Activated naive CD8-positive, alpha-beta T cell treated with anti-CD3 and anti-CD28 coated beads for 36 hours (primary cell): ENCODE measurements at places on chromosomes 6 and 20.

GRCh38 chr6:133992992-133993680 lies 40.1 kb downstream of the TBPL1 start:
- no peak for DNase-seq

DNA sequence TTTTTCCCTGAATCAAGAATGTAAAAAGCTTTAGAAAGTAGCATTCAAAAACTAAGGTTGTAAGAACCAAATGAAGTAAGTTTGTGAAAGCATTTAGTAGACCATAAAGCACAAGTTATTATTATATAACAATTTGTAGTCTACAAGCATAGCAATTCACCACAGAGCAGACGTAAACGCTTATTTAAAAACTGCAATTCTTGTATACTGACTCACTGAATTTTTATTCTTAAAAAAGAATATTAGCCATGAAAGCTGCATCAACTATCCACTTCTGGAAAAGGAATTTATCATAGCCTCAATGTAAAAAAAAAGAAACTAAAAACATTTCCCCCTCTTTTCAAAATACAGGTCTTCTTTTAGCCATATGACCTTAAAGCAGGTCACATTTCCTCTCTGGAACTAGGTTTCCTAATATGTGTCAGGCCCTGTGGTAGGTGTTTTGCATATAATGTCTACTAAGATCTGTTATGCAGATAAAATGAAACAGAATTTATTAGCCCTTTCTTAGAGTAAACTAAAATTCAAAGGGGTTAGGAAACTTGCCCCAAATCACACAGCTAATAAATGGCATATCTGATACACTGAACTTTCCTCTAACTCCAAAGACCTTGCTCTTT lies 2.1 kb downstream of the MAP3K7 start:
- no peak for DNase-seq

GRCh38 chr6:70797625-70798024 lies 129.9 kb downstream of the SMAP1 start:
- no peak for DNase-seq

GRCh38 chr6:103507052-103507451 lies 1352.7 kb downstream of the HACE1 start:
- DNase-seq, result no peak

DNA sequence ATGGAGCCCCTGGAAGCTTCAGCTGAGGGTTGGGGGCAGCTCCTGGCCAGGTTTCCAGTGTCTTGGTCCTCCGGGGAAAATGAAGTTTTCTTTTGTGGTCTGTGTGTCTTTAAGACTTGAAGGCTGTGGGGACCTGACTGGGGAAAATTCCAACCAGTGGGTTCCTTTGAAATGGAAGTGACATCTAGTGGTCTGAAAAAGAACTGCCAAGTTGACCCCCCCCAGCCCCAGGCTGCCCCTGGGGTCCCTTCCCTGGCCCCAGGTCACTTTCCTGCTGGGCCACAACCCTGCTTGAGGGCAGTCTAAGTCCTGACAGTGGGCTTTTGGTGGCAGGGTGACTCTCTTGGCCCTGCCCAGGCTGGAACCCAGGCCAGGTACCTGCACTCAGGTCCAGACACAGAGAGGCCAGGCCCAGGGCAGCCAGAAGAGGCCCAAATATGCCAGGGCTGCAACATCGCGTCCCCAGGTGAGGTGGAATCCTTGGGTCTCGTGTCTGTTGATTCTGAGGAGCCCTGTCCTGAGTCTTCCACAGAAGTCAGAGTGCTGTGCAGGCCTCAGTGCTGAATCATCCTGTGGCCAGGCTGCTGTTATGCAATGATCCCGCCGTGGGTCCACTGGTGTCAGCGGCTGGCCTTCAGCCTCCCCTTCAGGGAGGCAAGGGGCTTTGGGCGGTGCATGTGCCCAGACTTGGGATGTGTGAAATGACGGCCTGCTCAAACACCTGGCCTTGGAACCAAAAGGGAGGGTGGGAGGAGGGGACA lies 68.4 kb downstream of the VEGFA start:
- DNase-seq, result no peak

- DNase-seq, result no peak
Measured at GRCh38 chr6:114439411-114439810, 96.6 kb upstream of the HS3ST5 start.

- no peak for DNase-seq
Measured at GRCh38 chr6:25387483-25387882, 108.3 kb downstream of the CARMIL1 start.

- no peak for DNase-seq
Measured at GRCh38 chr6:14516956-14517355, 399.4 kb downstream of the CD83 start.

GRCh38 chr20:47181056-47181862 lies 175.2 kb downstream of the ZMYND8 start:
- DNase-seq, result no peak

DNA sequence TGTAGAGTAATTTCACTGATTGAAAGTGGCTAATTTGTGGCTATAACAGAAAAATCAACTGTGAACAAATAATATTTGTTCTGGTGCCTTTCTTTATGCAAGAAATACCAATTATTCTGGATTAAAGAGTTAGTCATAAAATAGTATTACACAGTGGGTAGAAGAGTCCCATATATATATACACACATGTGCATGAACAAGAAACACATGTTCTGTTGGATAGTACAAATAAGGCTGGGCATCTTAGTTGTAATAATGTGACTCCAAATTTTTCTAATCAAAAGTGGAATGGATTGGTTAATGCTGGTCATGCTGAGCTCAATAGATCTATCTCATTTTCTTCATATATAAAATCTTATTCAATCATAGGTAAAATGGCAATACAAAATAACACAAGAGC lies 179.4 kb downstream of the OGFRL1 start:
- DNase-seq, result no peak

GRCh38 chr6:168349718-168350210 lies 30.2 kb upstream of the DACT2 start:
- no peak for DNase-seq

GRCh38 chr6:51265426-51265825 lies 446.8 kb downstream of the TFAP2B start:
- no peak for DNase-seq

- no peak for DNase-seq
Measured at GRCh38 chr6:163695414-163695864, 280.9 kb downstream of the QKI start.
